ENCODE measurements at places on chromosomes 3 and 15.

DNA sequence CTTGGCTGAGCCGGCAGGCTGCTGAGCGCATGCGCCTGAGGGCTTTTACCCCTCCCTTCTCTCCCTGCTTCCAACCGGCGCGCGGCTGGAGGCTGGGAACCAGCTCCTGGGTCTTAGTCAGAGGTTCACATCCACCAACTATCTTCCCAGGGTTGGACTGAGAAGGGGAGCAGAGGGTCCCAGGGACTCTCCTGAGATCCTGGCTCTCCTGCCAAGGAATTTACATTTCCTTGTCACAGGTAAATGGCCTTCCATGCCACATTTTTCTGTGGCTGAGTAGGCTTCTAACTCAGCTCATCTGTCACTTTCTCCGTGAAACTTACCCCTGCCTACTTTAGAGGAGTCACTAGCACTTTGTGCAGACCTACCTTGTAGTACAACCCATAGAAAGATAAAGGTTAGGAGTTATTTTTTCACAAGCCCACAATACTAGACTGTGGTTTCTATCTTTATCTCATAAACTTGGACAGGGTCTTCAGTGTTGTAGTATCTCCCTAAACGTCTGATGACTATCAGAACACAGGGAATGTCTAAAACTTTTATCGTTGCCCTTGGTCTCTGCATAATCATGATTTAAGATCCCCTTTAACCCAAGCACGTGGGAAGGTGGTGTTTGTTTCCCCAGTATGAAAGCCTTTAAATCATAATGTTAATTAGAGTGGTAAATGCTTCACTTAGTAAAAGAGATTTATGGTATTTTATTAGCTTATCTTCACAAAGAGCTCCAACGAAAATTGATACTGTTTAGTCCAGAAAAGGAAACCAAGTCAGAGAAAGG, 638 bp upstream of the TBC1D5 start:
- no peak for DNase-seq

DNA sequence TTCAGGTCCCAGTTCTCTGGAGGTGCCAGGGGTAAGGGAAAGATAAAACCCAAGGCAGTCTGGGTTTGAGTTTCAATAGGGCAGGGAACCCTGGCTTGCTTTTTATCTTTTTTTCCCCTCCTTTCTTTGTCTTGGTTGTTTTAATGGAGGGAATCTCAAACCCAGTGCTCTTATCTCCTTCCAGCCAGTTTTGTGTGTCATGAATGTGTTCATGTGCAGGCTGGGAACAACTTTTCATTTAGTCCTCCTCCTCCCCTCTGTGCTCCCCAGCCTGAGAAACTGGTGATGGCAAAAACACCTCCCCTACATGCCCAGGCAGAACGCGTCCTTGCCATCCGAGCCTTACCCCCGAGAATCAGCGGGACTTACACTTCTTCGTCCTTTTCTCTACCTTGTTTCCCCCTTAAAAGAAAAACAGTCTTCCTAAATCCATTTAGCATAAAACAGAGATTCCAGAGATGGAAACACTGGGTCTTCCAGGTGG, 10.9 kb downstream of the SEMA3G start:
- DNase-seq = no peak

DNA sequence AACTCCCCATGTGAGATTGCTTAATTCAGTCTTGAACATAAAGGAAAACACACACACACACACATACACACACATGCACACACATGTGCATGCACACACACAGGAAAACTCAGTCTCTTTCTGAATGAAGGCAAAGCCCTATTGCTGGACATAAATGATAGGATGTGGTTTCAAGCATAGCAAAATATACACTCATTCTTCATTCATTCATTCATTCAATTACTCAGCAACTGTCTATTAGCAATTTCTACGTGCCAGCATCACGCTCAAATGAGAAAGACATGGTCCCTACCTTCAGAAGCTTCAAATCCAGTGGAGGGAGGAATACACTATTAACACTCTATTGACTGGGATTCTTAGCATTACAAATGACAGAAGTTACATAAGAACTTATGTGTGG, 41.8 kb upstream of the UBE2E2 start:
- DNase-seq = no peak

DNA sequence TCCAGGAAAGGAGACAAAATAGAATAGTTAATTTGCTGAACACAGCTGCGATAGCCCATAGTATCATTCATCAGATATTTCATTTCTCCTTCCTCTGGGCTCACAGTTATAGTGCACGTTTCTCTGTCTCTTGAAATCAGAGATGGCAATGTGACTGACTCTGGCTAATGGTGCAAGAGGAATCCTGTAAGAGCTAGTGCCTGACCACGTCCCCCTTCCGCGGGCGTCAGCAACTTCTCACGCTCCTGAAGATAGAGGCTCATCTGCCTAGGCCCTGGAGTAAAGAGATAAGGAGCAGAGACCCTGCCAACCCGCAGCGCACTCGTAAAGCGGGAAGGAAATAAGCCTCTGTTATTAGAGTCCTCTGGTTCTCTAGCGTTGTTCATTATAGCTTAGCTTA, 391.8 kb downstream of the VPS13C start:
- no peak for DNase-seq

DNA sequence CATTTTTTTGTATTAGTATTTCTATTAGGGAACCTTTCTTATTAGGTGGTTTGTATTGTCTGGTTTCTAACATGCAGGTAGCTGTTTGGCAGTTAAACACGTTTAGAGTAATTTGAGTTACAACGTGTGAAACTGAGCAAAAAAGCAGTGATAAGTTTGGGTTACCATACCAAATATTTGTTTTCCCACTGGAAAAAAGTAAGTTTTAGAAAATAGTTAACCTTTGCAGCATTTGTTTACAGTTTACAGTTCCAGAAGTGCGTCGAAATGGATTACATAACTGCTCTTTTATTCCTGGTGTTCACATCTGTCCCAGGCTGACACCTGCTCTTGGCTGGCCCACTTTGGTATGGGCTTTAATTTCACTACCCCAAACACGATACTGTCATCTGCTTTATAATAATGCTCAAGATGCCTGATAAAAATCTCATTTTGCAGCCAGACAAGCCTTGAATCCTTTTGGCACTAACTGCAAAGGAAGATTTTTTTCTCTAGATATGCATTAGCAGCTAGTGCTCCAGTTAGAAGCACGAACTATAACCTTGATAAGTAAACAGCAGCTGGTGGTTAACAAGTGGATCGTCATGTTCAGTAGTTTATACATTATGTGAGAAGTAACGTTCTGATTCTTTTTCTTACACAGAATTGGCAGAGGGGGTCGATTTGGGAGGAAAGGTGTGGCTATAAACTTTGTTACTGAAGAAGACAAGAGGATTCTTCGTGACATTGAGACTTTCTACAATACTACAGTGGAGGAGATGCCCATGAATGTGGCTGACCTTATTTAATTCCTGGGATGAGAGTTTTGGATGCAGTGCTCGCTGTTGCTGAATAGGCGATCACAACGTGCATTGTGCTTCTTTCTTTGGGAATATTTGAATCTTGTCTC, 5.3 kb downstream of the EIF4A2 start:
- DNase-seq = no peak

DNA sequence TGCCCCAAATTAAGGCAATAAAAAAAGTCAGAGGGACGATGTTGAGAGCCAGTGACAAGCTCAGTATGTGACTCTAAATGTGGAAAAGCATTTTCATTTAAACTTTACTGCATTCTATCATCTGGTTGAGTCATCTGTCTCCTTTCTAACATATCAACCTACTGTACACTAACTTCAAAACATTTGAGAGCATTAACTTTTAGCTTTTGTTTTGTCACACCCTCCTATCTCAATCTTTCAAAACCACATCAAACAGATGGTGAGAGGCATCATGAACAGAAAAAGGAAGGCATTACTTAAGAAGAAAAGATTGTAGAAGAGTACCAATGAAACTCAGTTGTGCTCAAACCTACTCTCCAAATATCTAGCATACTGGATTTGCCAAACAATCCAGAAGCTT, 4.8 kb downstream of the LRRC58 start:
- DNase-seq = no peak

DNA sequence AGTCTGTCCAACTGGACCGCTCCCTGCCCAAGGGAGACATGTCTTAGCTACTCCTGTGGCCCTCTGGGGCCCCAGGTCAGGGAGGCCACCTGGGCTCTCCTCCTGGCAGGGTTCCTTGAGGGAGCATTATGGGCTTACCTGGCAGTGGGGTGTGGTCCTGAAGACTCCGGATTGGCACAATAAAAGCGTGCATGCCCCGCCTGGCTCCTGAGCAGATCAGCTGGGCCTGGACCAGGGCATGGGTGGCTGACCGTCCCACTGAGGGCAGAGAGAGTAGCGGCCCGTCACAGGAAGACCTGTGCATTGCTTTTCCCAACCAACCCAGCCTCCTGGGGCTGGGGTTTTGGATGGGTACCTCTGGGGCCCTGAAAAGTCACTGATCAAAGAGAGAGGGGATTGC, 5.4 kb downstream of the ACOX2 start:
- DNase-seq = no peak

- DNase-seq = no peak
These were observed 51.0 kb downstream of the DPPA2 start for GRCh38 chr3:109265295-109265694.

DNA sequence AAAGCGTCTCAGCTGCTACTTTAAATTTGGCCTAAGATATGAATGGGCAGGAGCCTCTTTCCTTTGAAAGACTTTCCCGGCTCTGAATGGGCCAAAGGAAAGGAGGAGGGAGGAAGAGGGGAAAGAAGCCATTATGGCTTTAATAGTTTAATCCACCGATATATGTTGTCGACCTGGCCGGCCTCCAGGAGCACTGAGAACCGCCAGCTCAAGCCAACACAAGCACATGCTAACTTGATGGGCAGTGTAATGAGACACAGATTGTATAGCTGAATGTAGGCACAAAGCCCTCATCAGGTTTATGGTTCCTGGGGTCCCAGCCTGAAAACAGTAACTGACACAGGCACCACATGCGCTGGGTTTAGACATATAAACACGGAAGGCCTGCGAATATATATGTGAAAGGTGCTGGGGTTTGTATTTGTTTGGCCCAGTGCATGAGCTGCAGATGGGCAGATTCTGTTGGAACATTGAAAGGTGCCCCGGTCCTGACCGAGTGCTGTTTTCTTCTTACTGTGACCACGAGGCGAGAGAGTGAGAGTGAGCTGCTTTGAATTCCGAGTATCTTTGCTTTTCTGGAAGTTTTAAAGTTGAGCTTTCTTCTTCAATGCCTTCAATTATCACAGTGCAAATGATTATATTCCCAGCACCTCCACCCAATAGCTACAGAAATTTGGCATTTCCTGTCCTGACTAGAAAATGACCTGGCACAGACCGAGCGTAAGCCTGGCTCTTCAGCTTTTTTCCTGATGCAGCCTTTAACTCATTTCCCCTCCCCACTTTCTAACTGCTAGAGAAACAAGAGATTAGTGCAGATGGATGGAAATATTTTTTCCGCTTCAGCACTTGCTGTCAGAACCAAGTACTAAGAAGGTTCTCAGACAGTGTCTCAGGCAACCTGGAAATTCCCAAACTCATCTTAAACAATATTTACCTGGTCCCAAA, 267.3 kb downstream of the RORA start:
- DNase-seq = no peak

DNA sequence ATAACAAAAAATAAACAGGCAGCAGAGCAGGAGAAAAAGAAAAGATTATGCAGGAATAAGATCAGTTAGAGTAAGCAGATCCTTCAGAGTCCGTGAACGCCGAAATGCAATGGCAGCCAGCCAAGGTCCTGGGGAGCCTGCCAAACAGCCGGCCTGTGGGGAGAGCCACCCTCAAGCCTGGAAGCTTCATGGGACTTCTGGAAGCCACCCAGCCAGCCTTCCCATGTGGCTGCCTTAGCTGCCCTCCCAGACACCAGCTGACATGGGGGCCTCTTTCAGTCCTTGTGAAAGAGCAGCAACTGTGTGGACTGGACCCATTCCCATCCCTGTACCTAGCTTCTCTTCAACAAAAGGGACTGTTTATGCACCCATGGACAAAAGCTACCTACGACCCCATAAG, 64.9 kb upstream of the RAD18 start:
- no peak for DNase-seq

- DNase-seq = no peak
These were observed 79.0 kb downstream of the NAALADL2 start for GRCh38 chr3:174938102-174938501.

DNA sequence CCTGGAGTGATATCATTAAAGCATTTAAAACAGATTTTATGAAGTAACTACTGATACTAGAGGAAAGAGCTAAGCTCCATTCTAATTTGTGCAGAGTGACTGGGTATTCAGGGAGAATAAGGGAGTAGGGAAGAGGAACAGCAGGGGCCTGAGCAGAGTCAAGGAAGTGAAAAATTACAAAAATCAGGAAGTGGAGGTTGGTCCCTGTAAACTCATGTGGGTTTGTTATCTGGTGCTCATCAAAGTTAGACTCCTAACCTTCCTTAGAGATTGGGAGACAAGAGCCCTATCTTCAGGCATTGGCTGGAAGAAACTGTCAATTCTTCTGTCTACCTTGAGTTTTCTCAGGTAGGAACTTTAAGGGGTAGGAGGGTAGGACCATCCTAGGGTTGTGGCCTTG, 82.5 kb downstream of the NEK11 start:
- no peak for DNase-seq

GRCh38 chr15:97126553-97127233, 796.2 kb downstream of the NR2F2 start:
- no peak for DNase-seq

- no peak for DNase-seq
These were observed 60.0 kb downstream of the AAGAB start for GRCh38 chr15:67194171-67195114.

- DNase-seq = no peak
These were observed 63.8 kb downstream of the PEX5L start for GRCh38 chr3:179972881-179973423.

DNA sequence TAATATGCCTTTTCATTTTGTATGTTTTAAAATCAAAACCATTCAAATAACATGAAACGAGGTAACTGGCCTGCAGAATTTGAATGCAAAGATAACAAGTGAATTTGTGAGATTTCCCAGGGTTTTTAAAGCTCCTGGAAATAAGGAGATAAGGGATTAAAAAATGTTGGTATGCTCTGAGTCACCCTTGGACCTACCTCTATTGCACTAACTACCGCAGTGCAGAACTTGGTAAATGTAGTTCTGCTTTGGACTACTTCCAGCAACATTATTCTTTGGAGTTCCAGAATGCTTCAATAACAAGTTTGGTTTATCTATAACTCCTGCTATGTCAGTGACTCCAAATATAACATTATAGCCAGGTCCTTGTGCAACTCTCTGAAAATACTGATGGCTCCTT, 201.7 kb downstream of the GAP43 start:
- no peak for DNase-seq

DNA sequence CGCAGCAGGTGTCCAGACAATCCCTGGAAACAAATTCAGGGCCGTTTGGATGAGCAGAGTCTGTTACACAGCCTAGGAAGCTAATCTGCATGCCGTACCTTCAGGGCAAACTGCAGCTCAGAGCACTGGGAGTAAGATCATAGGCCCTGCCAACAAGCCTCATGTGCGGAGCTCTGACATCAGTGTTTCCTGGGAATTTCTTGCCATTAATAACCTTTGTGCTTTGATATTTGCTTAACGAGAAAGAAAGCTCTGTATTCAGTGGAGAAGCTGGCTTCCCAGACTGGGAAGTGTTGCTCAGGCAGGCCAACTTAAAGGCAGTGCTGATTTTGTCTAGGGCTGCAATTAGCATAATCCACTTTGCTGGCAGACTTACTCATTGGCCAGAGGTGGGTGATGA, 116.1 kb upstream of the KLHL25 start:
- DNase-seq = no peak

Measured in kidney capillary endothelial cell (primary cell).